ENCODE measurements at places on chromosomes 3 and 15.

DNA sequence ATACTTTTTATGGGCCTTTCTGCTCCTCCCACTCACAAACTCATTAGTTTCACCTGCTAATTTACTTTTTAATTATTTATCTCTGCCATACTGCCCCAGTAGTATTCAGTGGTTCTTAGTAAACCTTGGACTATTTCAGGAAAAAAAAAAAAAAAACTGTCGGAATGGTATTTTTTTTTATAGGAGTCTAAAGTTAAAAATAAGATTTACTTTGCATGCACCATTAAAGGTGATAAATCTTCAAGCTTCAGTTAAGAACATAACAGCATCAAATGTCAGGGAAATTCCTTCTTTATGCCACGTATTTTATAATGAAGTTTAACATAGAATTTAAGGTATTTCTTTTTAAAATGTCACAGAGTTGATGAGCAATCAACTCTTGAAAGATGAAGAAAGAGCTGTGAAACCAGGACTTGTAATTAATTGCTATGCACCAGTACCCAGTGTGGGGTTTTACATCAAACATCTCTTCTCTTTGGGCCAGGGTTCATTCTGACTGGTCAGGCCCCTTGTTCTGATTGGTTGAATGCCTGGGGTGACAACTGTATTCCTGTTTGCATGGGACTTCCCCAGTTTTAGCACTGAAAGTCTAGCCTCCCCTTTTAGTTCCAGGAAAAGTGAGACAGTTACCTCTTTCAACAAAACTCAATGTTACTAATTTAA is 40.3 kb upstream of the PTPRG start:
- no peak for DNase-seq

DNA sequence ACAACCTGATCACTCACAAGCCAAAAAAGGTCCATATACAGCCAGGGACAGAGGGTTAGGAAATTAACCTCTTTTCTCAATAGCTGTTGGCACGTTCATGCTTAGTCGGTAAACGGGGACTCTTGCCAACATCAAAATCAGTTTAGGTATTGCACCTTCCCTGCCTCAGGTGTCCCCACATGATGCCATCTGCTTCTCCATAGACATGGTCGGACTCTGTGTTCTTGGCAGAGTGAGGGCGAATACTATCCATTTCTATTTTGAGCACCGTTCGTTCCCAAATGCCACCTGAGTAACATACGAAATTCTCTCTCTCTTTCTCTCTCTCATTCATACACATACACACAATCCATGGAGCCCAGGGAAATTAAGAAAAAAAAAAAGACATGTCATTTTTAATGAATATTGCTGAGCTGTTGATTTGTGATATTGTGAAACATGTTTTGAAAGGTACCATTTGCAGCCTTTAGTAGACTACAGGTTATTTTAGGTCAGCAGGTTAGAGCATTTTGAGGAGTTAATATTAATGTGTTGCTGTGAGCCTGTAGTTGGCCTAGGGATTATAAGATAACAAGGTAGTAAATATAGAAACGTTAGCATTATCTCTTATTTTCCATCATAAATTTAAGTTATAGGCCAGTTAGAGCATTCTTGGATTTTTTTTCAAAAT is 78.5 kb downstream of the GHSR start:
- DNase-seq = no peak

GRCh38 chr3:131803113-131803512 is 231.7 kb downstream of the CPNE4 start:
- DNase-seq = no peak

- DNase-seq = no peak
Measured at GRCh38 chr15:59691194-59691805, 2.2 kb upstream of the BNIP2 start.

GRCh38 chr15:59696332-59696731 is 7.2 kb upstream of the BNIP2 start:
- DNase-seq = no peak

GRCh38 chr15:40328176-40328575 is 4.7 kb downstream of the INAFM2 start:
- DNase-seq = no peak
